ENCODE measurements at places on chromosomes 16 and 17.

DNA sequence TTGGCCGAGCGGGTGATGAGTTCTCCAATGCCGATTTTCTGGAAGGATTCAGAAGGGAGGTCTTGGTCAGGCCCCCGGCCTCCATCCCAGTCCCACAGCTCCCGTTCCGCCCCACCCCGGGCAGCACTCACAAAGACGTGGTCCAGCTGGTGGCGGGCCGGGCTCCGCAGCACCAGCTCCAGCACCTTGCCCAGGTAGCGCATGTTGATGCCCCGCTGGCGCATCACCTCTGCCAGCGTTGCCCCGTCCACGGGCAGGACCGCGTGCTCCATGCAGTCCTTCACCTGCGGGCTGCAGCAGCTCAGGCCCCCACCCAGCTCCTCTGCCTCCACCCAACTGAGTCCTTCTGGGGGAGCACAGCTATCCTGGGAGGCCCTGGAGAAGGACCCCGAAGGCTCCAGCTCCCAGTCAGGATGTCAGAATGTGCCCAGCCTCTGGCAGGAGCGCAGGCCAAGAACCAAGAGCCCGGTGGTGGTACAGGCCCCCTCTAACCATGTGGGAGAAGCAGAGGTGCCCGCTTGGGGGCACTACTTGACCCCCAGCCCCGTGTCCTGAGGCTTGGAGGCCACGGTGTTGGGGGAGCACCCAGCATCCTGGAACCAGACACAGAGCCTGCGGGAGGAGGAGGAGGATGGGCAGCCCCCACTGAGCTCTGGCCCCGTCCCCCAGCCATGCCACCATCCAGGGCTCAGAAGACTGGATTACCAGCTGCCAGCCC, 16.2 kb downstream of the CLUH start:
- DNase-seq: peak; percentile 54

DNA sequence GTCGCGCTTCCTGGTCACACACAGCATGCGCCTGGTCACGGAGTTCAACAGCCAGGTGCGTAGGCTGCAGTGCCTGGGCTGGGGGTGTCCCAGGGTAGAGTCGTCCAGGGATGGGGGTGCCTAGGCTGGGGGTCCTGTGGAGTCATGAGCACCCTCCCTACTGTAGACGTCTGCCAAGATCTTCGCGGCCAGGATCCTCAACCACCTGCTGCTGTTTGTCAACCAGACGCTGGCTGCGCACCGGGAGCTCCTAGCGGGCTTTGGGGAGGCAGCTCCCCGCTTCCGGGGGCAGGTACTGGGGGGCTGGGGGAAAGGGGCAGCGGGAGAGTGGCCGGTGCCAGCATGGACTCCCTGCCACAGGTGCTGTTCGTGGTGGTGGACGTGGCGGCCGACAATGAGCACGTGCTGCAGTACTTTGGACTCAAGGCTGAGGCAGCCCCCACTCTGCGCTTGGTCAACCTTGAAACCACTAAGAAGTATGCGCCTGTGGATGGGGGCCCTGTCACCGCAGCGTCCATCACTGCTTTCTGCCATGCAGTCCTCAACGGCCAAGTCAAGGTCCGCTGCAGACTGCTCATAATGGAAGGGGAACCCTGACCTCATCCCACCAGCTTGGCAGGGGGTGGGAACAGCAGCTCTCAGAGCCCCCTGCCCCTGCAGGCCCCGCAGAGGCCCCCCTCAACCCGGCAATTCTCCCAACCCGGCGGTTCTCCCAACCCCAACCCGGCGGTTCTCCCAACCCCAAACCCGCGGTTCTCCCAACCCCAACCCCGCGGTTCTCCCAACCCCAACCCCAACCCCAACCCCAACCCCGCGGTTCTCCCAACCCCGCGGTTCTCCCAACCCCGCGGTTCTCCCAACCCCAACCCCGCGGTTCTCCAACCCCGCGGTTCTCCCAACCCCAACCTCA, 2.4 kb downstream of the PDIA2 start:
- DNase-seq: no peak

DNA sequence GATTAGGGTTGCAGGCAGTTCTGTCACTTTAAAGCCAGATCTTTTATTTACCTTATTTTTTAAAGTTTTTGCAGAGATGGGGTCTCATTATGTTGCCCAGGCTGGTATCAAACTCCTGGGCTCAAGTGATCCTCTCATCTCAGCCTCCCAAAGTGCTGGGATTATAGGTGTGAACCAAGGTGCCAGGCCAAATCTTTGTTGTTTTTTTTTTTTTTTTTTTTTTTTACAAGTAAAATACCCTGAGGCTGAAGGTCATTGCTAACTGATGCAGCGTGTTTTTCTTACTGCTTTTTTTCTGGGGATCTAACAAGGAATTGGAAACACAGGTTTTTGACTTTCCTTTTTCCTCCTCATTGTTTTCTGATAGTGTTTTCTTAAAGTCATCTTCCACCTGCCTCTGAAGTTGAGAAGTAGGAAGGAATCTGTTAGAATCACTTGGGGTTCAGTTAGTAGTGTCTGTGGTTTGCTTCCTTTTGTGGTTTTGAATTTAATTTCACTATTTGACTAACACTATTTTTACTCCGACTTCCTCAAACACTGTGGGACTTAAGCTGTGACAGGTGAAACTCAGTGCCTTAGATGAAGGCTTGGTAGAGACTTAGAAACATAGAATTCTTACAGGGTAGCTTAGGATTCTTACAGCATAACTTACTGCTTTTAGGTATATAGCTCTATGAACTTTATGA, 22.2 kb downstream of the CLTC start:
- no peak for DNase-seq

- no peak for DNase-seq
Observed at GRCh38 chr16:21026846-21027245, 123.8 kb downstream of the DNAH3 start.

- no peak for DNase-seq
Observed at GRCh38 chr16:48555597-48556242, 54.3 kb downstream of the N4BP1 start.

- DNase-seq: no peak
Observed at GRCh38 chr16:51119556-51119955, 31.5 kb downstream of the SALL1 start.

- DNase-seq: no peak
Observed at GRCh38 chr17:69757688-69758430, 317.2 kb upstream of the KCNJ16 start.

Measured in activated CD8-positive, alpha-beta memory T cell treated with anti-CD3 and anti-CD28 coated beads for 24 hours (primary cell).